Left ventricle myocardium superior (tissue), 1 donor: ENCODE measurements at places on chromosomes 16 and 17. TPM values are rescaled to one million over a fixed set of nuclear protein-coding genes. Genes with fewer than 3 reads are reported as not detected.
A peak's percentile ranks its signal among the peaks of the same experiment; 100 is the strongest.

DNA sequence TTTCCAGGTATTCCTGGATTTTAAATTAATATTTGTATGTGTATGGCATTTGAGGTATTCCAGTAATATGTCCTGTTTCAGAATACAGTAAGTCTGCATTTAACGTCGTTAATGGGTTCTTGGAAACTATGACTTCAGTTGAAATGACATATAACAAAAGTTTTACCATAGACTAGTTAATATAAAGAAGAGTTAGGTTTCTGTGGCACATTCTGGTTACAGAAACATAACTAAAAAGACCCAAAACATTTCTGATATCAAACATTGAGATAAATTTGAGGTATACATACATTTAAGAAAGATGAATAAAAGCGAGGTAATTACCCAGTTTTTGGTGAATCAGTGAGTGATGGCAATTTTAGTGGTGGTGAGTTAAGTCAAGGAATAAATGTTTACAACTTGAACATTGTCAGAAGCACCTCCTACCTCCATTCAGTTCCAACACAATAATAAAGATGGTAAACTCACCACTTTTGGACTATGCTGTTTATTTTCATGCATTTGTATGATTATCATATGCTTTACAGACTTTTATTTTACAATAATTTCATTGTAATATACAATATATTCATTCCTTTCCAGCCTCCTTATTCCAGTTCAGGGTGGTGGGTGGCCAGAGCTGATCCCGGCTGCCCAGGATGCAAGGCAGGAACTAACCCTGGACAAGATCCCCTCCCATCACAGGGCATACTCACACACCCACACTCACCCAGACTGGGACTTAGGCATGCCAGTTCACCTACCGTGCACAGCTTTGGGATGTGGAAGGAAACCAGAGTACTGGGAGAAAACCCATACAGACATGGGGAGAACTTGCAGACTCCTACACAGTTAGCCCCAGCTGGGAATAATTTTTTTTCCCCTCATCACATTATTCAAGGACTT lies 9.7 kb downstream of the LUC7L3 start:
- no peak for DNase-seq

DNA sequence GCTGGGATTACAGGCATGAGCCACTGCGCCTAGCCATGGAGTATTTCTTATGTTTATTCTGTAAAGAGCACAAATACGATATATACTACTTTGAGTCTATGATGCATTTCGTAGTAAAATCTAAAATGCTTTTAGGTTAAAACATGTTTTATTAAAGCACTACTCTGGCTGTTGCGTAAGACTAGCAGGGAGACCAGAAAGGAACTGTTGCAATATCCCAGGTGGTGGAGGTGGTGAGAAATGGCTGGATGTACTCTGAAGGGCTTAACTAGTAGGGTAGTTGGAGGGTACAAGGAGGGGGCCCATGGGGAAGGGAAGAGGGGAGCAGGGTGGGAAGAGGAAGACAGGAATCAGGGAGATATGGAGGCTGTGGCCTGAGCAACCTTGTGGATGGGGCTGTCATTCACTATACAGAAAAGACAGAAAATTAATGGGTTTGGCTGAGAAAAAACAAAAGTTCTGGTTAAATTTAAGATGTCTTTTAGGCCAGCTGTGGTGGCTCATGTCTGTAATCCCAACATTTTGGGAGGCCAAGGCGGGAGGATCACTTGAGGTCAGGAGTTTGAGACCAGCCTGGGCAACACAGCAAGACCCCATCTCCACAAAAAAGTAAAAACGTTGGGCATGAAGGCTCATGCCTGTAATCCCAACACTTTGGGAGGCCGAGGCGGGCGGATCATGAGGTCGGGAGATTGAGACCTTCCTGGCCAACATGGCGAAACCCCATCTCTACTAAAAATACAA lies 35.8 kb downstream of the ST3GAL2 start:
- no peak for DNase-seq

GRCh38 chr17:73278465-73279453 lies 17.1 kb upstream of the CPSF4L start:
- DNase-seq, result peak; percentile 59

DNA sequence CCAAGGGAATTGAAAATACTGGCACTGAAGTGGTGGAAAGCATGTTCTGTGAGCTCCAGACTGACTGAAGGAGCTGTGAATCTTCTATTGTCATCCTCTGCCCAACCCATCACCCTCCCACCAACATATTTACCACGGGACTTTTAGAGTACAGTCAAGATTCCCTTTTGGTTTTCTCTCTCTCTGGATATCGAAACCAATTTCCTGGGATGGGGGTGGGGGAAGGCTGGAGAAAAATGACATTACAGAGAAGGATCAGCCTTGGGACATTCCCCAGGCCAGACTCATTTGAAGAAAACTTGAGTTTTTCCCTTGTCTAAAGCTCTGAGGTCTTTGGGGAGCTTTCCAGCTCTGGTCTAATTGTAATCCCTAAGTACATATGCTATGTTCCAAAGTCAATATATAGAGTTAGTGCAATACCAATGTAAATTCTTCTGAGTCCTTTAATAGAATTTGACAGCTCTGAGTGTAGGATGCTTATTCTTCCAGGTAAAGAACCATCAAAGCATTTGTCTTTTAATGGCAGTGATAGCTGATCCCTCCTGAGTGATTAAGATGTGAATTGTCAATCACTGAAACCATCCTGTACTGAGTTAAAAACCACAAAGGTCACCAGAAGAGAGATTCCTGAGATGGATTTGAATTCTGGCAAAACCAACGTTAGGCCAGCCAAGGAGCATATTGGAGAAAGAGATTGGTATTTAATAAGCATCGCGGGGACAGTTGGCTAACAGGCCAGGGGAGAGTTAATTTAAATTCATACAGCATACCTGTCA lies 48.8 kb upstream of the CCL1 start:
- DNase-seq, result no peak

The SCNN1G gene
- total RNA-seq, result 0.12 TPM

The CBLN1 gene
- total RNA-seq, result 1.0 TPM

The ZNF174 gene
- 9.9 TPM for total RNA-seq
